ENCODE measurements at places on chromosomes 11 and 22.

GRCh38 chr11:57163160-57163868 lies 18.4 kb upstream of the LRRC55 start:
- DNase-seq = no peak

DNA sequence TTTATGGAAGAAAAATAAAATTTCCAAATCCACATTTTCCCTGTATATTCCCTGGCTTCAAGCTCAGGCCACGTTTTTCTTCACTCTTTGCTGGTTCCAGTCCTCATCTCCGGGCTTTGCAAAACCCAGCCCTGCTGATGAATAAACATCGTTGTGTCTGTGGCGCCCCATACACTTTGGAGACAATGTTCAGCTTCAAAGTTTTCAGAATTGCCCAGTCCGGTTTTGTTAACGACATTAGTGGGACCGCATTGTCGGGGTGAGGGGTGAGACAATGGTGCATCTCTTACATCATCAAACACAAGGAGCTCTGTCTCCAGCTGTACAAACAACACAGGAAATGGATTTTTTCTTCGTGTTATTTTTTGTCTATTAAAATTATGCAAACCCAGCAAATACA lies 53.4 kb upstream of the HTATIP2 start:
- no peak for DNase-seq

- DNase-seq = no peak
These were observed 3.3 kb downstream of the FGF19 start for GRCh38 chr11:69700278-69701140.

DNA sequence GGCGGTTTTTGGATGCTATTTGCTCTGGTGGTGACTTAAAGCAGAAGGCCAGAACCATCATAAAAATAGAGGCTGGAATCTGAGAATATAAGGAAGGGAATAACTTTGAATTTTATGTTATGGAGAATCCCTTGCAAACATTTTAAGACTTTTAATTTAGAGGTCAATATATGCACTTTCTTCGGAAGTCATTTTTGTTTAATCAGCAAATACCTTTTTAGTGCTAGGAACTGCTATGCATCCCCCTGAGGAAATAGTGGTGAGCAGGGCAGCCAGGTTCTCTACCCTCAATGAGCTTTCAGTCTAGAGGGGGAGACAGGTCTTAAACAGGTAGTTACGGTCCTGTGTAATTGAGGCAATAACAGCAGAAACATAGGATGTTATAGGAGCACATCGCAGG lies 266.5 kb upstream of the MPPED2 start:
- no peak for DNase-seq

DNA sequence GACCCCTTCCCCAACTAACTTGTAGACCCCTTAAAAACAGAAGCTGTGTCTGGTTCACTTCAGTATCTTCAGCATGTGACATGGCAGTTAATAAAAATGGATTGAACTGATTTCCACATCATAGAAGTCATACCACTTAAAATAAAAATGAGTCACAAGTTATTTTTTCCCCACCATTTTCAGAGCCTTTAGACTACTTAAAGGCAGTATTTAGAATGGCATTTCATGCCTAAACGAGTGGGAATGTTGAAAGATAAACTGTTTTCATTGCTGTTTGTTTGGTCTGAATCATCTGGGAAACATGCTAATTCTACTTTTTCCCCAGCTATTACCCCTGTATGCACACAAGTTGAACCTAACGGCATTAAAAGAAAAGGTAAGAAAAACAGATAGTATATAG lies 324.0 kb downstream of the RAB38 start:
- no peak for DNase-seq

GRCh38 chr11:112499153-112499880 lies 238.7 kb upstream of the PLET1 start:
- peak; percentile 70 for DNase-seq

DNA sequence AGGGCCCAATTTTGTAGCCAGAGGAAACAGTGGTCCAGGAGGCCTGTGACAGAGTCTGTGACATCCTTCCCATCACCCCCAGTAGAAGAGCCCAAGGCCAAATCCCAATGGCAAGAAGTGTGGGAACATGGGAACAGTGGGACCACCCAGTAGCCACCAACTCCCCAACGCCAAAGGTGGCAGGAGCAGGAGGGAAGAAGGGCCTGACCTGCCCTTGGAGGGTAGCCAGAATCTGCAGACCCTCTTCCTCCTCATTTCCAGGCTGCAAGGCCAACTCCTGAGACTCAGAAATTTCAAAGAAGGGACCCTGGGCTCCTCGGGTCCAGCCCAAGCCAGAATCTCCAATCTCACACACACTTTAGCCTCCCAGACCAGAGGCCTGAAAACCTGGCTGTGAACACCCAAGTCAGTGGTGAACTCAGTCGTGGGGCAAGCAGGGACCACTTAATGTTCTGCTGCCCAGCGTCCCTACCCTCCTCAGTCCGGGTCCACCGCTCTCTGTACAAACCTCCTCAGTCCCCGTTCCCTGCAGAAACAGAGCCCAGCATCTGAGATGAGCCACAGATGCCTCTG lies 6.2 kb downstream of the RAB3IL1 start:
- DNase-seq = no peak

DNA sequence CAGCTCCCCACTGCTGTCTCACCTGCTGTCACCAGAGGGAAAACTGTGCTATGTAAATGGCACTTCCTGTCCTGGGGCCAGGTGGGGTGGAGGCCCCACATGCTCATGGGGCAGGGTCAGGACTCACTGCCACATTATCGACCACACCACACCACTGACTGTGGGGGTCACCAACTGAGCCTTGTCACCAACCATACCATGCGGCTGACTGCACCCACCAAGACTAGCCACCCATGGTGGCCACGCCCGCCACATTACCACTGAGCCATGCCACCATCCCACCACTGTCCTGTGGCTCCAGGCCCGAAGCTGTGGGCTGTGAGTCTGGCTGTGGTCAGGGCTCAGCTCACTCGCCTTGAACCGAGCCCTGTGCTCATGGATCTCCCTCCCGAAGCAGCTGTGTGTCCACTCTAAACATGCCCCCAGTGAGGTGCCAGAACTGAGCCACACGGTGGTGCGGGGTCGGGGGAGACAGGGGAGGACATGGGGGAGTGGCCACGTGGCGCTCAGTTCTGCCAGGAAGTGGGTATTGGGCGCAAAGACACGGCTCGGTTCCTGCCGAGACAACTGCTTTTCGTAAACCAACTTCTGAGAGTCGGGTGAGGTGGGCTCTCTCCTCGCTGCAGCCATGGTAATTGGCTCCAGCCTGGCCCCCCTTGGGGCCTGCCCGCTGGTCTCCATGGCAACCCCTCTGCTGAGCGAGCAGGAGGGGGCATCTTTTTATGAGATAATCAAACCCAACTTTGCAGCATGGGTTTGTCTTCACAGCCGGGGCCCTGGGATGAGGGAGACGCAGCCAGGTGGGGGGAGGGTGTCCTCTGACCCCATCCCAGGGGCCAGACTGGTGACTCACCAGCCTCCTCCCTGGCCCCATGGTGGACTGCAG lies 23.2 kb downstream of the RTN4R start:
- DNase-seq = no peak

GRCh38 chr11:75715688-75716087 lies 1.9 kb upstream of the MOGAT2 start:
- DNase-seq = no peak

DNA sequence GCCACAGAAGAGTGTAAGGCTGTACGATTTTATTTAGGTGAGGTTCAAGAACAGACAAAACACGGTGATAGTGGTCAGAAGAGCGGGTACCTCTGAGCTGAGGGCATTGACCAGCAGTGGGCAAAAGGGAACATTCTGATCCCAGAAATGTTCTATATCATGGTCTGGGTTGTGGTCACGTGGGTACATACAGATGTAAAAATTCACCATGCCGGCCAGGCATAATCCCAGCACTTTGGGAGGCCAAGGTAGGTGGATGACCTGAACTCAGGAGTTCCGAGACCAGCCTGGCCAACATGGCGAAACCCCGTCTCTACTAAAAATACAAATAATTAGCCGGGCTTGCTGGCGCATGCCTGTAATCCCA lies 31.1 kb upstream of the GCAT start:
- DNase-seq = no peak

DNA sequence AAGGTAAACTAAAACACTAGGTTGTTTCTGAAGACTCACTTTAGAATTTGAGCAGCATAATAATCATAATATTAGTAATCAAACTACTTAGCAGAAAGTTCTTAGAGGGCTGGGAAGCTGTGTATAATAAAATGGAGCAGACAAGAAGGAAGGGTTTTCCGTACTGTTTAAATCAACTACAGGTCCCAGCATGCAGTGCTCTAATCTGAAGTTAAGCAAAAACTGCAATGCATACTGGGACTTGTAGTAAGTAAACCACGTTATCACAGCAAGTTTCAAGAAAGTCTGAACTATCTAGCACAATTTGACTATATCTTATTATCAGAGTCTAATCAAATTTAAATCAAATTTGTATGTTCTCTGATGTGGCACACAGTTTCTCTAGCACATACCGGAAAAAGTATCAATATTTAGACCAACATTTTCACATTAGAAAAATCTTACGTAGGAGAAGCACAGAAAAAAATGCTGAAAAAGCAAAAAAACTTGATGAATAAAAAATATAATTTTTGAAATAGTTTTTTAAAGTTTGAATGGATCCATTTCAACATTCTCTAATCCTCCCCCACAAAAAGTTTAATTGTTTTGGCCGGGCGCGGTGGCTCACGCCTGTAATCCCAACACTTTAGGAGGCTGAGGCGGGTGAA lies 8.2 kb downstream of the PHF21A start:
- DNase-seq = no peak

DNA sequence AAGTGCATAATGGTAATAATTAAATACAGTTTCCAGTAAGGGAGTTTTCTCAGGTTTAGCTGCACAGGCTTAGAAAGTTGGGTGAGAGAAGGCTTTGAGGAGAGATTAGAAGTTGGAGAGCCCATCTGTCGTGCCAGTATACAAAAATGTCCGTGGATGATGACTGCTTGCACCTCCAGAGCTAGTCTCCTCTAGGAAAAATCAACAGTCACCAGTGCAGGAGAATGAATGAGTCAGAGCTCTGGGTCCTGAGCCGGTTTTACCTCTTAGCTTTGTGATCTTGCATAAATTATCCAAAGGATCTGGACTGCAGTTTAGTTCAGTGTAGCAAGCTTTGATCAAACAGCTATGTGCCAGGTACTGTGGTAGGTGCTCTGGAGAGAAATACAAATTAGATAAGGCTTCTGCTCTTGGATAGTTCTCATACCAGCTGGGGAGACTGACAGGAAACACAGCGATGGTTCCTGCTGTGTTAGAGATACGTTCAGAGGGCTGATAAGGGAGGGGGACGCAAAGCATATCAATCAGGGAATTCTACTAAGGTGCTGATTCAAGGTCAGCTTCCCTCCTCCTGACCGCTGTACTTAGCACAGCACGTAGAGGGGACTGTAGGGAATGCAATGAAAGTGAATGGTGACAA lies 125.9 kb downstream of the TEAD1 start:
- DNase-seq = no peak

GRCh38 chr22:43543522-43544288 lies 131.9 kb downstream of the MPPED1 start:
- no peak for DNase-seq

DNA sequence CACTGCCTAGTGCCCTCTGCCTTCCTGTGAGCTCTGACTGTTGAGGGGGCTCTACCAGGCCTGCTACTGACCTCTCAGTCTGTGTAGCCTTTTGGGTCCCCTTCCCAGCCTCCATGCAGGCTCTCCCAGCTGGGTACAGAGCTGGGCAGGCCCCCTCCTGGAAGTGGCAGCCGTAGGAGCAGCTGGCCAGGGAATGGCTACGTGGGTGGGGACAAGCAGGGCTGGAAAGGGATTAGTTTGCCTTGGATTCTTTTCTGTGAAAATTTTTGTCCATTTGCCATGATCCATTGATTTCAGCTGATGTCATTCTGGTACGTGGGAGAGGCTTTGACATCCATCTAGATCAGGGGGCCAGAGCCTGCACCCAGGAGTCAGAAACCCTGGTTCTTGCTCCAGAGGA lies 23.9 kb upstream of the NECTIN1 start:
- DNase-seq = no peak

GRCh38 chr11:69703768-69704507 lies at the start of gene FGF19:
TSS of gene FGF19 (minus strand) at chr11:69704022. CDS start at chr11:69703876, 146 bp downstream.
- DNase-seq = no peak

- DNase-seq = no peak
These were observed 23.2 kb downstream of the TBX1 start for GRCh38 chr22:19783586-19784383.

GRCh38 chr11:129307162-129307561 lies 68.5 kb upstream of the BARX2 start:
- DNase-seq = no peak

- no peak for DNase-seq
These were observed 3.9 kb upstream of the GCAT start for GRCh38 chr22:37803639-37804351.

DNA sequence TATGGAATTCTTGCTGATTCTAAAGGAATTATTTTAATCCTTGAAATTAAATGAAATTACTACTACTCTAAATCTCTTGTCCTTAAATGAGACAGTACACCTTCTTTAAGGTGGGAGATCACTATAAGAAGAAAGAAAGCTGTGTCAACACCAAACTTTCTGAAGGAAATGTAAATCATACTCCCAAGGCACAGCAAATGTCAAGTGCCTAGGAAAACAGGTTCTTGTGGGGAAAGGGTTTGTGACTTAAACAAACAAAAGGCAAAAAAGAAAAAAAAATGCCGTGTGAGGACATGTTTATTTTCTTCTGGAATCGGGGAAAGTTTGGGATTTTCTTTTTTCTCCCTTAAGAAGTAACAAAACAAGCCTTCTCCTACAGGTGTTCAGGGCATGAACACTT lies 745.1 kb downstream of the DLG2 start:
- DNase-seq = no peak

Data from NCI-H1417 treated with DMSO at 0.1 percent for 48 hours (cell line).